ENCODE measurements at places on chromosomes 5 and 9.

DNA sequence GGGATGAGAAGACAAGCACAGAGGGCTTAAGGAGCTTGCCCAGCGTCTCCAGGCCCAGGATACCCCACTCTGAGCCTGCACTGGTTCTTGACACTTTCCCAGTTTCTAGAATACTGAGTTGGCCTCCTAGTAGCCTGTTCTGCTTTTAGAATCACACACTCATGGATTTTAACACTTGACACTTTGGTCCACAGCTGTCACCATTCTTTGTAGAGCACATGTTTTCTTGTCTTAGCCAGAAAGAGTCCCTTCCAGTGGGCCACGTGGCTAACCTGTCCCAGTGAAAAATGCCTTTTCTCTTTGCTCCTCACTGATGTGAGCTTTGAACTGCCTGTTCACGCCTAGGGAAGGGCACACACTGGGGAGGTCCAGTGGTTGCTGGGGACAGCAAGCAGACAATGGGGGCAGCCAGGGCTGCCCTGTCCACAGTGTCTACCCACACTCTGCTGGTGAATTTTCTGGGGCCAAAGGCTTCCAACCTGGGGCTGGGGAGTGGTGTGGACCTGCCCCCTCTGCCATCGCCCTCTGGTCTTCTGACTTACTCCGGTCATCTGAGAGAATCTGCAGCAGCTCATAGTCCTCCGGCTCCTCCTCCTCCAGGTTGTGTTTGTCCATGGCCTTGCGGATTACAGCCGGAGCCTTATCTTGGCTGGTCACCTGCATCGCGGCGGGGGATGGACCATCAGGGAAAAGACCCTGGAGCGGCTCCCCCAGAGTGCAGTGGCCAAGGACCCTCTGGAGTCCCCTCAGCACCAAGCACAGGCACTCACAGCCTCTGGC, 21.1 kb downstream of the RALGDS start:
- H3K4me1 ChIP-seq, result peaks cover 5% of the 10 kb centered on the region
- no peak overlapping the region for H3K27ac ChIP-seq
- H3K36me3 ChIP-seq, result peaks cover 34% of the 10 kb centered on the region
- H3K27me3 ChIP-seq, result no peaks in the 10 kb centered on the region

DNA sequence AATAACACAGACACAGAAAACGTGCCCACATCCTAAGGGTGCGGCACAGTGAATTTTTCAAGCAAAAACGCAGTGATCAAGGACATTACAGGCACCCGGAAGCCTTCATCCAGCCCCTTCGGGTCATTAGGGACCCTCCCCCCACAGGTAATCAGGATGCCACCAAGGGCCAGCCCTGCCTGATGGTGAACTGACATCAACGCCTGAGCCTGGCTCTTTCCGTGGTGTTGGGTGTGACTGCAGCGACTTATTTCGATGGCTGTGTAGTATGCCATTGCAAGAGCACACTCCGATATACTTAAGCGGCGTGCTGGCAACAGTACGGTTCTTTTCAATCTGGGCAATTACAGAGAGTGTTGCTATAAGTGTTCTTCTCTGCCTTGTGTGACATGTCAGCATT, 310.0 kb upstream of the IRX1 start:
- no peak overlapping the region for H3K27ac ChIP-seq
- H3K4me3 ChIP-seq, result no peak overlapping the region
- DNase-seq, result no peak
- no peaks in the 10 kb centered on the region for H3K4me1 ChIP-seq
- no peaks in the 10 kb centered on the region for H3K27me3 ChIP-seq

GRCh38 chr9:130448035-130448624, 3.4 kb downstream of the ASS1 start:
- H3K36me3 ChIP-seq, result no peaks in the 10 kb centered on the region
- DNase-seq, result no peak
- no peak overlapping the region for H3K27ac ChIP-seq
- no peak overlapping the region for H3K4me3 ChIP-seq
- H3K27me3 ChIP-seq, result peaks cover 27% of the 10 kb centered on the region

DNA sequence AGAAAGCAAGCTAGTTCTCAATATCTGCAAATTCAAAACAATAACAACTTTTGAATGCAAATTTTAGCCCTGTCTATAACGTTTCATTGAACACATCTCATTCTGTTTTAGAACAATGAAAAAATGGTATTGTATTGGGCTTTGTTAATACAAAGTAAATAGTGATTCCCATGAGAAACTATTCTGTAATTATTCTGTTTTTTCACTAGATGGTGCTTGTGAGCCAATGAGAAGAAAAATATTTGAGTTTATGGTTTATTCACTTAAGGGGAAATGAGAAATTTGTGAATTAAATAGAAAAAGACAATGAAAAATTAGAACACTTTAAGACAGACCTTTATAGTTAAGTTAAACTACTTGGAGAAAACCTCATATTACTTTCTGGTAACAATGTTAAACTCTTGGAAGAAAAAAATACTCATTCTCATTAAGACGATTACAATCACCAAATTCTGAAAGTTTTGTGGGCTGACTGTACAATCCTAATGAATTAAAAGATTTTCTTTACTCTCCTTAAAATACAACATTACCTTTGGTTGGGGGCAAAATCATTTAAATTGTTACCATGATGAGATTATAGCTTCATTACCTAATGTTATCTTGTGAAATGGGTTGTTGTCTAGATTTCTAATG, 127.0 kb downstream of the NNT start:
- no peaks in the 10 kb centered on the region for H3K36me3 ChIP-seq
- DNase-seq, result no peak
- peaks cover 17% of the 10 kb centered on the region for H3K27me3 ChIP-seq
- H3K27ac ChIP-seq, result no peak overlapping the region
- no peak overlapping the region for H3K4me3 ChIP-seq

GRCh38 chr9:77455312-77455927, 192.7 kb downstream of the GNA14 start:
- no peaks in the 10 kb centered on the region for H3K36me3 ChIP-seq
- no peak overlapping the region for H3K4me3 ChIP-seq

DNA sequence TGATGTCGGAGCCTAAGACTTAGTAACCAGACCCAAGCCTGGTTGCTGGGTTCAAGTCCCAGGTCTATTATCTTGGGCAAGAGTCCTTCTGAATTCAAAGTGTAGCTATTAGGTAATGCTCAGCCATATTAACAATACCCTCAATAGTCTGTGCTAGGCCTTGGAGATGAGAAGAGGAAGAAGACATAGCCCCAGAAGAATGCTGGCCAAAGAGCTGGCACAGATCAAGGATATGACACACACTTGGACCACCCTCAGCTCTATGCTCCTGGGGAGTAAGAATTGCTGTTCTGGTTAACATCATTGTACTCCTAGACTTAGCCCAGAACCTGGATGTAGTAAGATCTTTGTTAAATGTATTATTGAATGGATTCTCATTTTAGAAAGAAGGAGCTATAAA, 426.7 kb downstream of the CDK5RAP2 start:
- no peak for DNase-seq
- H3K4me1 ChIP-seq, result no peaks in the 10 kb centered on the region
- H3K36me3 ChIP-seq, result no peaks in the 10 kb centered on the region
- peaks cover 14% of the 10 kb centered on the region for H3K27me3 ChIP-seq
- H3K4me3 ChIP-seq, result no peak overlapping the region

- H3K36me3 ChIP-seq, result no peaks in the 10 kb centered on the region
- no peak overlapping the region for H3K27ac ChIP-seq
- H3K27me3 ChIP-seq, result no peaks in the 10 kb centered on the region
- no peak for DNase-seq
- no peak overlapping the region for H3K4me3 ChIP-seq
Measured at GRCh38 chr9:105158898-105159297, 85.6 kb upstream of the SLC44A1 start.

GRCh38 chr9:4803670-4804530, 11.2 kb downstream of the RCL1 start:
- H3K27me3 ChIP-seq, result no peaks in the 10 kb centered on the region
- H3K4me3 ChIP-seq, result no peak overlapping the region
- H3K36me3 ChIP-seq, result peaks cover 15% of the 10 kb centered on the region
- H3K27ac ChIP-seq, result no peak overlapping the region
- H3K4me1 ChIP-seq, result peaks cover 41% of the 10 kb centered on the region
- no peak for DNase-seq

DNA sequence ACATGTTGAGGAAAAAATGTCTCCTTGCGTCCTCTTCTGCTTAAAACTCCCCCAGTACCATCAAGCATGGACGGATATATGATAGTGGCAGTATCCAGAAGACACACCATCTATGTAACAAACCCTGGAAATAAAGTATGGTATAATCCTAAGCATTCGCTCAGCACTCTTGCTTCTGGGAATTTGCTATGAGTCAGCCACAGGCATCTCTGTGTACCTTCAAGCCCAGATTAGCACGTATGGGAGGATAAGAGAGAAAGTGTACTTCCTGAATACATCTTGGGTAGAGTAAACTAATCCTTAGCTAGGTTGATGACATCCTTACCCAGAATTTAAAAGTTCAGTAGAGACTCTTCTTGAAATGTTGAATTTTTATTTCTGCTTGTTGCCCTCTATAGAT, 71.2 kb downstream of the GHR start:
- DNase-seq, result no peak
- no peak overlapping the region for H3K4me3 ChIP-seq
- no peaks in the 10 kb centered on the region for H3K4me1 ChIP-seq
- H3K27ac ChIP-seq, result no peak overlapping the region

- no peak overlapping the region for H3K4me3 ChIP-seq
- no peak for DNase-seq
- no peak overlapping the region for H3K27ac ChIP-seq
- H3K27me3 ChIP-seq, result no peaks in the 10 kb centered on the region
- H3K36me3 ChIP-seq, result no peaks in the 10 kb centered on the region
Measured at GRCh38 chr5:153623751-153624450, 133.4 kb downstream of the GRIA1 start.

DNA sequence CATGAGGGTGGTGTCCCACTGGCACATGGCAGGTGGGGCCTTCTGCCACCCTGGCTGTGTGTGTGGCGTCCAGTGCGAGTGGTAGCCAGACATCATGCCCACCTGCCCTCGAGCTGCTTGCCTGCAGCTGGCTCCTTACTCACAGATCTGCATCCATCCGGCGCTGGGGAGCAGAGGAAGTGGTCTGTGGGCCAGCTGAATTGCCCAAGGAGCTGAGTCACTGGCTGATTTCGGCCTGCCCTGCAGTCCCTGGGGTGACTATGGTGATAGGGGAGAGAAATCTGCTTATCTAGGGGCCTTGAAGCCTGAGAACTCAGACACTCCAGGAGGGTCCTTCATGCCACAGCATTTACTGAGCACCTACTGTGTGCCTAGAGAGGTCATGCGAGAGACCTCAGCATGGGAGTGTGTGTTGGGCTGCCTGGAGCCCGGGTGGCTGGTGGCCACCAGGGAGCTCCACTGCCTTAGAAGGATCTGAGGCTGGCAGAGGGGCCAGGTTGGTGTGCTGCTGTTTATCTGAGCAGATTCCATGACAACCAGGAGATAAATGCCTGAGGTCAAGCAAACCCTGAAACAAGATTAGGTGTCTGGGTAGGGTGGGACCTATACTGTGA, 57.1 kb downstream of the SLC22A5 start:
- H3K27me3 ChIP-seq, result no peaks in the 10 kb centered on the region
- peak; percentile 36 for DNase-seq
- peak overlapping the region; percentile 84 for H3K4me3 ChIP-seq
- peaks cover 99% of the 10 kb centered on the region for H3K4me1 ChIP-seq
- no peaks in the 10 kb centered on the region for H3K36me3 ChIP-seq
- H3K27ac ChIP-seq, result peak overlapping the region; percentile 93

GRCh38 chr5:74685979-74686631, 1.1 kb downstream of the HEXB start:
- H3K4me3 ChIP-seq, result peak overlapping the region; percentile 87
- H3K27ac ChIP-seq, result peak overlapping the region; percentile 90
- H3K27me3 ChIP-seq, result no peaks in the 10 kb centered on the region
- peak; percentile 57 for DNase-seq

DNA sequence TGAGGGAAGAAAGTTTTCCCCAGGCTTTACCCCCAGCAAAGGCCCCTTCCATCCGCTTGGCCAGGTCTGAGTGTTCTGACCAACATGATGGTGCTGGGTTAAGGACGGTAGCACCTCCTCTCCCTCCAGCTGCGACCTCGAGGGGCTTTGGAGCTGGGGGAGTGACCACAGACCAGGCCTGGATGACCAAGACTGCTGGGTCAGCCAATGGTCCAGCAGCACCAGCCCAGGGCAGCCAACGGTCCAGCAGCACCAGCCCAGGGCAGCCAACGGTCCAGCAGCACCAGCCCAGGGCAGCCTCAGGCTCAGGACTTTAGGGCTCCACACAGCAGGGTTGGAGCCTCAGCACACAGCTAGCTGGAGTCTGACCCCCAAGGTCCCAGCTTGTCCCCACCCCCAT, 57.2 kb upstream of the CNOT6 start:
- DNase-seq, result no peak
- H3K27ac ChIP-seq, result no peak overlapping the region
- no peak overlapping the region for H3K4me3 ChIP-seq
- no peaks in the 10 kb centered on the region for H3K36me3 ChIP-seq

GRCh38 chr9:71552480-71552879, 215.8 kb downstream of the CEMIP2 start:
- peaks cover 21% of the 10 kb centered on the region for H3K4me1 ChIP-seq
- H3K27ac ChIP-seq, result no peak overlapping the region
- H3K4me3 ChIP-seq, result no peak overlapping the region
- DNase-seq, result no peak

DNA sequence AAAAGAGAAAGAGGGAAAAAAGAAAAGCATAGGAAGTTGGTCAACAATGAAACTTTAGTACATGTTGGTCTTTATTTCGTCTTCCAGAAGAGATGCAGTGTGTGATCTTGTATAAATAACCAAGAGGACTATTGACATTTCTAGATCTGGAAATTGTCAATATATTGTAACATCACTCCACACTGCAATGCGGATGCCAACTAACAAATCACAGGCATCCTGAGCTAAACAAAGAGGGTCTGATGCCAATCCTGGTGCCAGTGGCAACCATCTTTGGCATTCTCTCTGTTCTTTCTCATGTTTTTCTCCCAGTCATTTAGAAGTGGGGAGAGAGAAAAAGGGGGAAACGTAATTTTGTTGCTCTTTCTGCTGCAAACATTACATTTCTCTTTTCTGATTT, 9.7 kb downstream of the NFIB start:
- no peaks in the 10 kb centered on the region for H3K4me1 ChIP-seq
- no peak overlapping the region for H3K27ac ChIP-seq
- peaks cover 7% of the 10 kb centered on the region for H3K36me3 ChIP-seq

- H3K27ac ChIP-seq, result no peak overlapping the region
- H3K27me3 ChIP-seq, result peaks cover 20% of the 10 kb centered on the region
- no peaks in the 10 kb centered on the region for H3K36me3 ChIP-seq
- no peak for DNase-seq
- H3K4me3 ChIP-seq, result no peak overlapping the region
Measured at GRCh38 chr9:135605238-135605781, 34.0 kb downstream of the GLT6D1 start.

DNA sequence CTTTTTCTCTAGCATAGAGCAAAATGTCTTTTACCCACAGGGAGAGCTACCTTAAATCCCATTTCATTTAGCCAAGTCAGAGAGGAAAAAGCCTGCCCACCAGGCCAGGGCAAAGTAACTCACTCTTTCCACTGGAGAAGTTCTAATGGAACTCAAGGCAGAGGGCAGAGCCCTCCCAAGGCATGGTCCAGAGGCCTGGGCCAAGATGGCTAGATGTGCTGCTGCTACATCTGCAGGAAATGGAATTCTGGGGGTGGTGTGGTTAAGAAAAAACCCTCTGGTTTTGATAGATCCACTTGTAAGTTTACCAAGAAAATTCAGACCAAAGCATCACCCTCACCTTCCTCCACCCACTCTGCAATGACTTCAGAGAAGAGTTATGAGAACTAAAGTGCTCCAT, 37.3 kb downstream of the CSF2 start:
- no peak overlapping the region for H3K27ac ChIP-seq
- DNase-seq, result no peak
- no peaks in the 10 kb centered on the region for H3K36me3 ChIP-seq
- H3K4me3 ChIP-seq, result no peak overlapping the region
- no peaks in the 10 kb centered on the region for H3K27me3 ChIP-seq

GRCh38 chr5:59300930-59301329, 592.6 kb downstream of the PDE4D start:
- H3K36me3 ChIP-seq, result no peaks in the 10 kb centered on the region
- peaks cover 19% of the 10 kb centered on the region for H3K4me1 ChIP-seq
- DNase-seq, result no peak
- H3K4me3 ChIP-seq, result no peak overlapping the region
- H3K27me3 ChIP-seq, result no peaks in the 10 kb centered on the region

Measured in naive B cell (primary cell).